Fibroblast of the aortic adventitia (primary cell): ENCODE measurements at places on chromosomes 12 and 14.

- DNase-seq, result no peak
Observed at GRCh38 chr12:119809023-119809422, 68.1 kb downstream of the CIT start.

- no peak for DNase-seq
Observed at GRCh38 chr14:68514608-68515194, 278.2 kb downstream of the ZFP36L1 start.

- DNase-seq, result peak; percentile 58
Observed at GRCh38 chr12:111488271-111488670, 82.5 kb downstream of the SH2B3 start.

- no peak for DNase-seq
Observed at GRCh38 chr14:89382901-89383845, 33.9 kb downstream of the FOXN3 start.

DNA sequence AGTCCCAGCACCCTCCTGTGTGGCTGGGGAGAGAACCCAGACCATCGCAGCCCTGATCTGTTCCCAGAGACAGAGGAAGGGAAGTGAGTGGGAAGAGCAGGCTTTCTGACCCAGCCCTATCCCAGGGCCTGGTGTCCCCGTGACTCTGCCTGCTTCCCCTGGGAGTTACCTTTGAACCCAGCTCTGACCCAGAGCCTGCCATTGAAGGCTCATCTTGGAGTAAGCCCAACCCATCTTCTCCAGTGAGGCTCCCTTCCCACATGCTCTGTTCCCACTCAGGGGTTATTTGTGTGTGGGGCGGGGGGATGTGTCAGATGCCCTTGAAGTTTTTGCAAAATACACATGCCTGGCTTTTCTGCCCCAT, 6.0 kb downstream of the TMEM63C start:
- no peak for DNase-seq

DNA sequence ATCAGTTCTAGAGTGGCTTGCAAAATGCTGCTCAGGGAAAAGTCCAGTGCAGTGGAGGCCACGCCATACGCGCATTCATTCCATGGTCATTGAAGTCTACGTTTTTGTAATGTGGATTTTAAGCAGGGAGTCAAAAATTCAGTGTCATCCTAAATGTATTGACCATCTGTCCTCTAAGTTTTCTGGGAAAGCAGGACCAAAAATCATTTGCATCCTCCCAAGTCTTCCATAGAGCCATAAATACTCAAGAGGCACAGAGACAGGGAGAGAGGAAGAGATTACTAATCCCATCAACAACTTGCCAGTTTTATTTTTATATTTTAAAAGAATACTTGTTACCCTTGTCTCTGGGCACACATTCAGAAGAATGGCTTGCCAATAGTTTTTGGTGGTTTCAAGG, 36.9 kb downstream of the RHOJ start:
- DNase-seq, result peak; percentile 44

DNA sequence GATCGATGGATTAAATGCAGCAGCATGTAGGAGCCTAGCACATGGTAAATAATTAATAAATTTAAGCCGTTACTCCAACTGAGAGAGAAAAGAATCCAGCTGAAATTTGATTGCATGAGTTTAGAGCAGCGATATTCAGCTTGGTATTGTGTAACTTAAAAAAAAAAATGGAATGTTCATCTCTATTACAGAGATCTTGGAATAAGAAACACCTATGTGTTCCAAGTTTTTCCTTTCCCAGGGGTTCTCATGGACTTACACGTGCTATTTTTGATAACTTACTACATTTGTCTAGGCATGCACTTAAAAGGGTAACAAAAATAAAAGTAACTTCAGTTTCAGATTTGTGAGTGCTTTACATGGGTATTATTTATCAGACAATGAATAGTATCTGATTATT, 122.8 kb downstream of the RASSF9 start:
- DNase-seq, result peak; percentile 96

DNA sequence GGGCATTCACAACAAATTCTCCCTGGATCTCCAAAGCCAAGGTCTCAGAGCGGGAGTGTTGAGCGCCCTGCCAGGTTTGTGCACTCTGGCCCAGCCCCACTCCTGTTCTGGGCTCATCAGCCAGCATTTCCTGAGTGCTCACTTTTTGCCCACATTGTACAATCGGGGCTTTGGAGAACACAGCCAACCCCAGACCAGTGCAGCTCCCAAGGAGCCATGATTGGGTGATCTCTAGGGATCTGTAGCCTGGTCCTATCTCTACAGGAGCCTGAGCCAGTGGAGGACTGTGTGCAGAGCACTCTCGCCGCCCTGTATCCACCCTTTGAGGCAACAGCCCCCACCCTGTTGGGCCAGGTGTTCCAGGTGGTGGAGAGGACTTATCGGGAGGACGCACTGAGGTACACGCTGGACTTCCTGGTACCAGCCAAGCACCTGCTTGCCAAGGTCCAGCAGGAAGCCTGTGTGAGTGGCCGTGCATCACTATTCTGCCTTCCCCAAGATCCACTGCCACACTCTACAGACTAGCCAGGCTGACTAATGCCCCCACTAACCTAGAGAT, 2.8 kb downstream of the ARHGEF40 start:
- no peak for DNase-seq

DNA sequence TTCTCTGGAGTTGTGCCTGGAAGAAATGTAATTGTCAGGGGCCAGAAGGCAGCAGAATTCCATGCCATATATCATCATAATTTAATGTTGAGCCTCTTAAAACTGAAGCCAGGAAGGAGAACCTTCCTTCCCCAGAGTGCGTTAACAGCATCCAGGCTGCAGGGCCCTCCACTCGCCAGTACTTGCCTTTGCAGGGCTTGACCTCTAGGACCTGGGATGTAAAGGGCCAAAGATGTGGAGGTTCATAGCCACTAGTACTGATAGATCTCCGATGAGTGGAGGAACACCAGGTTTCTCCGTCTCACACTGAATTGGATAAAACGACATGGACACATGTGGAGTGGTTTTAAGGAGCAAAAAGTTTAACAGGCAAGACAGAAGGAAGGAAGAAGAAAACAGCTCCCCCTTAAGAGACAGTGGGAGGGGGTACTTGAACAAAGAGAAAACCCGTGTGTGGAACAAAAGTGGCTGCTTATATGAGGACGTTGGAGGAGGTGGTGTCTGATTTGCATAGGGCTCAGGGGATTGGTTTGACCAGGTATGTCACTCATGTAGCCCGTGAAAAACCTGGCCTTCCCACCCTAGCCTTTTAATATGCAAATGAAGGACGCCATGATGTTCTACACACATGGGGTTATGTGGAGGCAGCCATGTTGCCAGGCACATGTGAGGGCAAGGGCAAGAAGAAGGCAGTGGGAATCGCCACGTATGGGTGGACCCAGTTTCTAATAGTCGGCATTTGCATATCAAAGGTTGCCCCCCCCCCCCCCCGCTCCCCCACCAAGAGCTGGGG, 38.8 kb upstream of the WSCD2 start:
- no peak for DNase-seq

GRCh38 chr12:131167334-131167733, 213.6 kb downstream of the ADGRD1 start:
- DNase-seq, result no peak
